ENCODE measurements at places on chromosomes 6 and 20.

- no peak for DNase-seq
Observed at GRCh38 chr6:31378062-31378720, 21.2 kb upstream of the HLA-B start.

- no peak for DNase-seq
Observed at GRCh38 chr20:32130352-32130751, 20.8 kb downstream of the TM9SF4 start.

DNA sequence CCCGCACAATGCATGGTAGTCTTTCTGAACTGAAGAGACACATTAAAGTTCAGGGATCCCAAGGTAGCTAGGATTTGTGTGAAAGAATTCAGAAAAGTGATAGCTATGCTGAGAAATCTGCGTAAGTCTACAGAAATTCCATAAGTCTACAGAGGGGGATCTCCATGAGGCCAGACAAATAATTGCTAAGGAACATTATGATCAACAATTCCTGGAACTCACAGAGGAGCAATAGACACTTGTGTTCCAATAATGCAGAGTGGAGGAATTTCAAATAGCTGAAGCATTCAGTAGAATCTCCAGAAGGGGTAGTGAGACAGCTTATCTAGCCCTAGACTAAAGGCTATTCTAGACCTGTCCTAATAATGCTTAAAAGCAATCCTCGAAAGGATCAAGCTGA lies 315.7 kb upstream of the ECI2 start:
- DNase-seq, result no peak

GRCh38 chr6:48150701-48151100 lies 39.7 kb upstream of the PTCHD4 start:
- DNase-seq, result no peak

- DNase-seq, result no peak
Observed at GRCh38 chr6:156109713-156110112, 654.1 kb upstream of the NOX3 start.

Measured in brain microvascular endothelial cell (primary cell).